T1000 (cell line): ENCODE measurements at places on chromosomes 7 and 10.
A peak's percentile ranks its signal among the peaks of the same experiment; 100 is the strongest.

DNA sequence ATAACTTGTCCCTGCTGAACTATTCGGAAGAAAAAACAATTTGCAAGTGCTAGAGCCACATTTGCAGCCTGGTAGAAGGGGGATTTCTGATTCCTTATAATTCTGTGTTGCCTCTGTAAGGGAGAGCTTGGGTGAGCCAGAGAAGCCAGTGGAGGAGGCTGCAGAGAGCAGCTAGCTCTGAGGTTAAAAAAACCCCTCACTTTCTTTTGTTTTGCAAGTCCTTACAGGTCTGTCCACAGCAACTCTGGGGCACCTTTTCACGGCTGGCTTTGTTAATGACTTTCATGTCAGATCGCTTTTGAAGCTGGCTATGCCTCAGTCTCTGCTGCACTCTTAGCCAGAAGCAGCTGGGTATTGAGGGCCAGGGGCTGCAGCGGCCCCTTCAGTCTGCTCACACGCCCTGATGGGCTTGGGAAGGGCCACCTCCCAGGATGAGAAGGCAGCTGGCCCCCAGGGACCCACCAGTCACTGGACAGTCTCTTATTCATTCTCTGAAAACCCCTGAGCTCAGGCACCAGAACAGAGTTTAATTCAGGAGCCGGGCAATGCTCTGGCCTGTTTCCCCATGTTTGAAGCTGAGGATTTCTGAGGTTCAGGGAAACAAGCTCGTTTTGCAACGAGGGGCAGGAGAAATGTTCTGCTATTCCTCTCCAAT is 30.9 kb downstream of the TRIM8 start:
- DNase-seq, result no peak

- DNase-seq, result no peak
Observed at GRCh38 chr10:21732067-21732772, 198.2 kb downstream of the MLLT10 start.

- no peak for DNase-seq
Observed at GRCh38 chr7:22920672-22921071, 93.3 kb downstream of the HYCC1 start.

DNA sequence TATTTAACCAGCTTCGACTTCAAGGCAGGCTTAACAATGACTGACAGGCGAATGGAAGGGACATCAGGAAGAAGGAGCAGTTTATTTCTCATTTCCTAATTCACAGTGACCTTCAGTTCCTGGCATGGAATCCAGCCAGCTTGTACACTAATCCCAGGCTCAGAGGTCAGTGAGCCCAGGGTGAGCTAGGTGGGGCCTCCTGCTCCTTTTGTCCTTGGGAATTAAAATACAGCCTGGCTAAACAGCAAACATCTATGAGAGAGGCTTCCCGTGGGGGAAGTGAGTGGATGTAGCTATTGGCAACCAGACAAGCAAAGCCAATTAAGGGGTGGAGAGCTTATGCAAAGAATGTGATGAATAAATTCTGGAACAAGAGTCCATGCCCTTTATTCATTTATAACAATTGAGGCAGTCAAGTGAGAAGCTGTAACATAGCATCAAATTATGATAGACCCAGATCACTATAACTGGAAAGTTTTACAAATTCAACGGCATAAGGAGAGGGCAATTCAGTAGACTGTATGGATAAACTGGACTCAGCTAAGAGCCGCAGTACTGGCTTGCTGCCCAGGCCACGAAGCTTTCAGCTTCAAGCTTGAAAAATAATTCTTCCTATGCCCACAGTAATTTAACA is 57.1 kb downstream of the STK17A start:
- DNase-seq, result peak; percentile 20

DNA sequence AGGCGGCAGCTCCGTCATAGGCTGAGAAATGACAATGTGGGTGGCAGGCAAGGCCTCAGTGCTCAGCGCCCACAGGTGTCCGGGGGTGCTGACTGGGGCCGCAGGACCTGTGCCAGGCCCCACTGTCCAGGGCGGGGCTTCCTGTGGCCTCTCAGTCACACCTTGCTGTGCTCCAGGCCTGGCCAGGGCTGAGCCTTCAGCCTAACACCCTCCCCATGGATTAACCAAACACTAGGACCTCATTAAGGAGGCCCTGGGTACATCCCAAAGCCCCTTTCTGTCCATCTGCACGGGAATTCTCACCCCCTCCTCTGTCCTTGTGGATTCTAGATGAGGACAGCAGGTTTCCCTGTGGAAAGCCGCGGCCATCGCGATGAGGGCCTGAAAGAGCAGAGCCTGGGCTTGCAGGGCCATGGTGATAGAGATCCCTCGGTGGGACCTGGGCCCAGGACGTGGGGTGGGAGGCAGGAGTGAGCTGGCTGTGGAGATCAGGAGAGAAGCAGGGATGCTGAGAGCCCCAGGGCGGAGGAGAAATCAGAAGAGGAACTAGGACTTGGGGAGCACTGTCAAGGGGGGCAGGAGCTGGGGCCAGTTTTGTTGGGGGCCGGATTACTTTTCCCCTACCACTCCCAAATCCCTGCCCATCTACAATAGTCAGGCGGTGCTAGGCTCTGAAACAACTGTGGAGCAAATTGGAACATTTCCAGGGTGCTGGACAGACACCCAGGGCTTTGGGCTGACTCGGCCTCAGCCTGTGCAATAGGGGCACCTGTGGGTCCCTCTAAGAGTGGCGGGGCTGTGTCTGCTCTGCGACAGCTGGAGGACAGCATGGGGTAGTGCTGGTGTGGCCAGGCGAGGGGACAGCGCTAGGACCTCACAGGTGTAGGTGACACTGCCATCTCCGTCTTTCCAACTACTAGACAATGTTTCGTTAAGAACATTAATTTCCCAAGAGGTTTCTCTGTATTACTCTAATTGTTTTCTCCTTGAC is 23.3 kb upstream of the MNX1 start:
- no peak for DNase-seq

DNA sequence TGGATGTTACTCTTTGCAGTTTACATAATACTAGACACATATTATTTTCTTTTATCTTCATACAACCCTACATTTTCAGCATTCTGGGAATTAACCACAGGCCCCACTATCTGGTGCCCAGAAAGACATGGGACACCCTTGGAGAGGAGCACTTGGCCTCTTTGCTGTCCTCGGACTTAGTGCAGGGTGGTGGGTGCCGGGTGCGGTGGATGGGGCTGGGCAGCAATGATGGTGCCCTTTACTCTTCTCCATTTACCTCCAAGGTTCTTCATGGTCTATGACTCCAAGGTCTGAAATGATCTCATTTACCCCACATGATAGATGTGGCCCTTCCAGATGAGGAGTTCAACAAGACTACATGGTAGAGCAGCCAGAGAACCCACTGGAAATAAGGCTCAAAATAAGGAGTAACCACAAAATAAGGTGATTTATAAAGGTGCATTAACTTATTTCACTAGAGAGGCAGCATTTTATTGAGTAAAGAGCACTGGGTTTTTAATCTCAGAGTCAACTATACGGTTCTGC is 56.2 kb upstream of the IGFBP3 start:
- DNase-seq, result no peak

DNA sequence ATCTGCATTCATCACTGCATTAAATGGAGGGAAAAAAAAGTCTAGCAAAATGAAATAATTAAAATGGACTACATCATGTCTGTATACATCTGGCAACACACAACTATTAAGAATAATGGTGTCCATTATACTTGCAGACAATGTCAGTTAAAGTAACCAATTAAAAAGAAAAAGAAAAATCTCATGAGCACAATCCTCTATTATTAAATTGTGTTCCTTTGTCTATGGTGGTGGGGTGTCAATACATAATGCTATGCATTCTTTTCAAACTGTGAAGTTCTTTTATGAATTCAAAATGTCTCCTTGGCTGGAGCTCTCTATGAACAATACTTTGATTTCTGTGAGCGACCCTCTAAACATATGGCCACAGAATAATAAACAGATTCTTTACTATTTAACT is 63.5 kb downstream of the NRP1 start:
- DNase-seq, result no peak

DNA sequence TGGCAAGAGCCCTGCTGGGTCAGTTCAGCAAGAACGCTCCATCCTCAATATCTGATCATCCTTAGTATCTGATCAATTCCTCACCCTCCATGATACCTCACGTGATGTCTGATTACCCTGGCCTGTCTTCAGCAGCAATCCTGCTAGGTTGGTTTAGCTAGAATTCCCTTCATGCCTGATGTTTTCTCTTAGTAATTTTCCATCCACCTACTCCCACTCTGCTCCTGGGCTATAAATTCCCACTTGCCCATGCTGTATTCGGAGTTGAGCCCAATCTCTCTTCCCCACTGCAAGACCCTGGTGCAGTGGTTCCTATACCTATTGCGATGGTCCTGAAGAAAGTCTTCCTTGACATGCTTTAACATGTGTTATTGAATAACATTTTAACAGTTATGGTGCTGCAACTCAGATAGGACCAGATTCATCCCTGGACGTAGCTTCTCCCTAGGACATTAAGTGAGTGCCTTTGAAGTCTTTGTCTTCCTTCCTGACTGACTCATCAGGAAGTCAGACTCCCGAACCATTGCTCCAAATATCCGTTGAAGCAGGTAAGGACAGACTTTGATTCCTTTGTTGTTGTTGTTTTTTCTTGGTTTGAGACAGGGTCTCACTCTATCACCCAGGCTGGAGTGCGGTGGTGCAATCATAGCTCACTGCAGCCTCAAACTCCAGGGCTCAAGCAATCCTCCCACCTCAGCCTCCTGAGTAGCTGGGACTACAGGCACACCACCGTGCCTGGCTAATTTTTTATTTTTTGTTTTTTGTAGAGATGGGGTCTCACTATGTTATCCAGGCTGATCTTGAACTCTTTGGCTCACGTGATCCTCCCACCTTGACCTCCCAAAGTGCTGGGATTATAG is 29.4 kb upstream of the CLDN3 start:
- DNase-seq, result no peak

- DNase-seq, result no peak
Observed at GRCh38 chr10:49679480-49679893, at the start of gene C10orf53. TSS of gene C10orf53 (plus strand) at chr10:49679651. CDS start at chr10:49679698, 47 bp downstream.

- no peak for DNase-seq
Observed at GRCh38 chr10:70253878-70254765, 20.9 kb upstream of the PPA1 start.

GRCh38 chr10:86124734-86125133 is 241.9 kb downstream of the GRID1 start:
- DNase-seq, result no peak

DNA sequence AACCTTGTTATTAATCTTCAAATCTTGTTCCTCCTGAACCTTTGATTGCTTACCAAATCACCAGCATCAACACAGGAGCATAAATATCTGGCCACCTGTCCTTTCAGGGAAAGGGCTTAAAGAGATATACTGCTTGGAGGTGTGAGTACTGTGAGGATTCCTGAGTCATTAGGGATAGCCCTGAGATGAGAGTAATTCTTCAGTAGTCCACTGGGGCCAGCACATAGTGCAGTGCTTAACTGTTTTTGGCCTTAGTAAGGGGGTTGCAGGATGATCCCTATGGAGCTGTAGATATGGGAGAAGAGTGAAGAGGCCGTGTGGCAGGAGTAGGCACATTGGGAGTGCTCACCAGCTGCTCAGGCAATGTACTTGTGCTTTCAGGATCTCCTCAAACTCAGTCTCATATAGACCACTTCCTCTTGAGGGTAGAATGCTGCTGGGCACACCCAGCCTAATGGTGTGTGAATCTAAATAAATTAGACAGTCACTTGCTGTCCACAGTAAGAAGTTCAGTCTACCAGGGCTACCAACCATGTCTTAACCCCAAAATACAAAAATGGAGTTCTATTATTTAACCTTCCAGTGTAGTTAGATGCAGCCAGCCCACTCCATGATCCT is 26.5 kb upstream of the GPR141 start:
- DNase-seq, result no peak

DNA sequence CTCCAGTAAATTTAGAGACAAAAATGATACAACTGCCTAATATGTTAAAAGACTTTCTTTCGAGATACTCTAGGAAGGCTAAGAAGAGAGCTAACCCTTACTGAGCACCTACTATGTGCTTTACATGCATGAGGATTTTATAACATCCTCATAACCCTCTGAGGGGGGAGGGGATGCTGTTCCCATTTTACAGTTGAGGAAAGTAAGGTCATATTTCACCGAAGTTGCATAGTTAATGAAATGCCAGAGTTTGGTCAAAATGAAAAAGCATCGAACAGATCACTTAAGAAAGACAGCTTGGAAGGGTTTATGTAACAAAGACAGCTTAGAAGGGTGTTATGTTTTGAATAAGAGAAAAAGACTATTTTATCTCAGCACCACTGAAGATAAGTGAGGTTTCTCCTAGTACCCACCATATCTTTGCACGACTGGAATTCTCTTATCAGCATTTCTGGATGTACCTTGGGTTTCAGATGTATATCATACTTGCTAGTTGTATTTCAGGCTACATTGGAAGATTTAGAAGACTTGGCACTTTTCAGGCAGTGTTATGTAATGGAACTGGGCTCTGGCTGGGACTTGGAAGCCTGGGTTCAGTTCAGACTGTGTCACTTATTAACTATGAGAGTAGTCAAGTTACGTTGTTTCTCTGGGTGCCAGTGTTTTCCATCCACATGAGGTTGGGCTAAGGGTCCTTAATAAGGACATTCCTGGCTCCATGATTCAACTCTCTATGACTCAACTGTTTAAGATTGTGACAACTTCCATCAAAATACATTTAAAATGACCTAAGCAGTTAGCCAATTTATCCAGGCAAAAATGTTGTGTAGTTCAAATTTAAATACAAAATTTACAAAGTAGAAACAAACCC is 6.0 kb downstream of the RHOBTB1 start:
- DNase-seq, result no peak

GRCh38 chr7:78153285-78153684 is 354.7 kb downstream of the PHTF2 start:
- no peak for DNase-seq
